ENCODE measurements at places on chromosomes 16 and 17. TPM values are rescaled to one million over a fixed set of nuclear protein-coding genes. Genes with fewer than 3 reads are reported as not detected.
A peak's percentile ranks its signal among the peaks of the same experiment; 100 is the strongest.

The HNF1B gene
- total RNA-seq, result not detected

The HID1 gene
- total RNA-seq, result 9.8 TPM

The PKD1 gene
- total RNA-seq, result 105 TPM

The SLFN12L gene
- 0.60 TPM for total RNA-seq

The GLIS2 gene
- total RNA-seq, result 10.3 TPM

The C17orf107 gene
- 0.72 TPM for total RNA-seq

The PRAC1 gene
- not detected for total RNA-seq

The SLC46A1 gene
- 6.9 TPM for total RNA-seq

- DNase-seq, result no peak
Measured at GRCh38 chr17:78831688-78832540, 8.7 kb downstream of the USP36 start.

DNA sequence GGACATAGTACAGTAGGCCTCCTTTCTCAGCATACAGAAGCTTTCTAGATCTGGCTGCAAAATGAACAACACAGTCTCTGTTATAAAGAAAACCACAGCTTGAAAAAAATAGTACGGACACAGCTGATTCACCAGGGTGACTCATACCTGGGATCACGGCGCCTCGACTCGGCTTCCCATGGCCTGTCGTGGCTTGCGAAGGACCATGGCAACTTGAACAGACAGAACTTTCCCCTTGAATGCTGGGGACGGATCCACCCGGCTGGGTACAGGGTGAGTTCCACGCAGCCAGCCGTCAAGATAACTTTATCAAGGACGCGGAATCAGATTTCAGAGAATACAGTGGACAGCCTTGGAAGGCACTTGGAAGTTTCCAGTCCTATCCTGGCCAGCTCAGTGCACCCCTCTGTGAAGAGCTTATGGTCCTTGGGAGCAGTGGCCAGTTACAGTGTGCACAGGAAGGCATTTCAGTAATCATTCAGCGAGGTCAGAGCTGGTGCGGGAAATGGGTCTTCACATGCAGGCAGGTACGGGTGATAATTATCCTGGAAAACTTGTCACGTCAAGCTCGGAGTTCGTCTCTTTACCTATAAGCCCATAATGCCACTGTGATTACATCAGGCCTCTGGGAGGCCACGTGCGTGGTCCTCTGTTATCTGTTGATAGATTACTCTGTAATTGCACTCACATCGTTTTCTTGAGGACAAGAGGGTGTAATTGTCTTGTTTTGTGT is 57.9 kb upstream of the MAF start:
- no peak for DNase-seq

DNA sequence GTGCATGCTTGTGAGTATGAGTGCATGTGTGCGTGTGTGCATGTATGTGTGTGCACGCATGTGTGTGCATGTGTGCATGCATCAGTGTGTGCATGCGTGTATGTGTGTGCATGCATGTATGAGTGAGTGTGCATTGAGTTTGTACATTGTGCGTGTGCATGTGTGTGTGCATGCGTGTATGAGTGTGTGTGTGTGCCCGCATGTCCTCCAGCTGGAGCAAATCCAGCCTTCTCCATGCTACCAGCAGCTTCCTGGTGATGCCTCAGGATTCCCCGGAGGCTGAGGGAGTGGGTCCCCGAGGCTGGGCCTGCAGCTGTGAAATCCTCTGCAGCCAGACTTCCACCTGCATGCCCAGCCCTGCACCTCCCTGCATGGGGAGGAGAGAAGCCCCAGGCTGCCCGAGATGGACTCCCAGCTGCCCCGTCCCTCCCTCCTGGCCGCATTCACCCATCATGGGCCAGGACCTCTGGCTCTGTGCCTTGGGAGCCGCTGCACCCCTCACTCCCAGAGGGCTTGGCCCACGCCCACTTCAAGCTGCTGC is 9.3 kb downstream of the TPSD1 start:
- no peak for DNase-seq

DNA sequence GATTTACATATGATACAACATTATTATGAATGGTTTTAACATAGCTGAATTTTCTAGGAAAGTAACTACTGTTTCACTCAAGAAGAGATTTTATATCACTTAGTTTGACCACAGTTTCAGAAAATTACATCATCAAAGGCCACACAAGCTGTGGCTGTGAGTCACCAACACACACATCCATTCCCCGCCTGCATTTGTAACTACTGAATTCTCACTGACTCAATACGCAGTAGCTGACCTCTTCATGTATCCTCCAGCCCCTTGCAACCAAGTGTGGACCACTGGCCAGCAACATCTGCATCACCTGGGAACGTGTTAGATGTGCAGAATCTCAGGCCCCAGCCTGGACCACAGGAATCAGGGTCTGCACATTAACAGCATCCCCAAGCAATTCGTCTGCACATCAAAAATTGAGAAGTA is 197.6 kb downstream of the XYLT1 start:
- no peak for DNase-seq

GRCh38 chr16:3112881-3113574 is 642 bp downstream of the ZNF205 start:
- DNase-seq, result no peak

DNA sequence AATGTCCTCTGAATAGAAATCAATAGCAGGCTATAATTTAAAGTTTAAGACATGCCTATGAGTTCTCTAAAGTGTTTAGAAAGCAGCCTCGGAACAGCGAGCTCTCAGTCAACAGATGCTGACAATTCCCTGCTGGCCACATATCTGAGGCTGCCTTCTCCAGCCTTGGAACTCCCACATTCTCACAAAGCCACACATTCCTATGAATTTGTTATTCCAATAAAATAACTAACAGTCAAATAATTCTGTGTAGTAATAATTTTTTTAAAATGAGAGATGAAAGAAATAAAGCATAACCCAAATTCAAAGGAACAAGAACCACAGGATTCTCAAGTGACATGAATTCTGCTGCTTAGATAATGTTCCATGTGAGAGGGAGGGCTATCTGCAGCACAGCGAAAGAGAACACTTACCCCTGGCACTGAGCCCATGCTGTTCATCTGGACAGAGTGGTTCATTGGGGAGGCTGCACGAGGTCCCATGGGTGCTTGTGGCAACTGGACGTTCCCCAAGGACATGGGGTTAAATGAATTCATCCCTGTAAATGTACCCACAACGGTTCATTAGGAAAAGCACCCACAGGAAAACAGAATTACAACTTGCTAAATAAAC is 56.9 kb upstream of the TRAP1 start:
- DNase-seq, result peak; percentile 88

GRCh38 chr17:61411011-61411260 is 11.3 kb downstream of the TBX2 start:
- DNase-seq, result no peak

DNA sequence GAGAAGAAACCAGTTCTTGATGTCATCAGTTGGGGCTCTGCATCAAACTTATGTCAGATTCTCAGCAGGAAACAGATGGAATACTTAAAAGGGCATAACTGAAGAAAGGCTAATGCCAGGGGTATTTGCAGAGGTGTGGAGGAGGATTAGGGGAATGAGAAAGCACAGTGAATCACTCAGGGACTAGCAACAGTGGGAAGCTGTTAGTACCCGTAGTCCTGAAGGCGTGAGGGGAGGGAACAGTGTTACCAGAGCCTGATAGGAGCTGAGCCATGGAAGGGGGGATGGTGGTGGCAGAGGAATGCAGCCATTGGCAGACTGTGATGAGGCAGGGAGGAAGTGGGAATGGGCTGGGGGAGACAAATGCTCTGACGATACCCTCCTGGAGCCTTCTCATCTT is 162.3 kb downstream of the UTP18 start:
- no peak for DNase-seq

GRCh38 chr16:4402439-4403132 is 13.8 kb downstream of the CORO7 start:
- peak; percentile 84 for DNase-seq

DNA sequence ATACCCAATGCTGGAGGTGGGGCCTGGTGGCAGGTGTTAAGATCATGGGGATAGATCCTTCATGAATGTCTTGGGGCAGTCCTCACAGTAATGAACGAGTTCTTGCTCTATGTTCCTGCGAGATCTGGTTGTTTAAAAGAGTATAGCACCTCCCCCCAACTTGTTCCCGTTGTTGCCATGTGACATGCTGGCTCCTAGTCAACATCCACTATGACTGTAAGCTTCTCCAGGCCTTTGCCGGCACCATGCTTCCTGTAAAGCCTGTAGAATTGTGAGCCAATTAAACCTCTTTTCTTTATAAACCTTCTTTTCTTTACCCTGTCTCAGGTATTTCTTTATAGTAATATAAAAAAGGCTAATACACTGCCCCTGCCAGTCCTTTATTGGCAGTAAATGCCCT is 33.3 kb downstream of the RANBP10 start:
- peak; percentile 41 for DNase-seq

- no peak for DNase-seq
Measured at GRCh38 chr16:17245776-17246175, 225.0 kb downstream of the XYLT1 start.

DNA sequence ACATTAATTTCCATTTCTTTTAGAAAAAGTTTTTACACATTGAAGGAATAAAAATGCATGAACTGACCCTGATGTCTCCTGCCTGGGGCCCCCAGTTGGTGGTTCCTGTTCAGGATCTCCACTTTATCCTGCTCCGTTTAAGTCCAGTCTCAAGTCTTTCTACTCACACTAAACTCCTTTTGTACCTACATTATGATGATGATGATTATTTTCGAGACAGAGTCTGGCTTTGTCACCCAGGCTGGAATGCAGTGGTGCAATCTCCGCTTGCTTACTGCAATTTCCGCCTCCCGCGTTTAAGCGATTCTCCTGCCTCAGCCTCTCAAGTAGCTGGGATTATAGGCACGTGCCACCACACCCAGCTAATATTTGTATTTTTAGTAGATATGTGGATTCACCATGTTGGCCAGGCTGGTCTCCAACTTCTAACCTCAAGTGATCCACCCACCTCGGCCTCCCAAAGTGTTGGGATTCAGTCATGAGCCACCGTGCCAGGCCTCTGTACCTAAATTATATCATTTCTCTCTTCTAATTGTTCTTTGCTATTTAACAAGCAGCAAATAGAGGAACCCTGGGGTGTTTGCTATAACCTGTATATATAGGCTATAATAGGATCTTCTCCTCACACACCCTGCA is 2.2 kb upstream of the FOXK2 start:
- no peak for DNase-seq

DNA sequence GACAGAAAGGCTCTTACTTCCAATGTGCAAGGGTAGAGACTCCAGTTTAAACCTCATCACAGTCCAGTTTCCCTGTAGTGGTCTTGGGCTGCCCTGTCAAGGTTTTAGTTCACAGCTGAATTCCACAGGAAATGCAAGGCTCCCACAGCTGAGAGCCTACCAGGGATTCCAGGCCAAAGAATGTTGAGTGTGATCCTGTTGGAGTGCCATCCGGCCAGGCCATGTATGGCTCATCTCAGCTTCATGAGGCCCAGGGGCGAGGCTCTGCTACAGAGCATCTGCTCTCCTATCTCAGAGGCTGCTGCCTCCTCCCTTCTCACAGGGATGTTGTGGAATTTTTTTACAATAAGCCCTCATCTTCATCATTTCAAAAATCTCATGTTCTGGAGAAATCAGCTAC is 239.8 kb upstream of the CCL2 start:
- no peak for DNase-seq

- DNase-seq, result no peak
Measured at GRCh38 chr16:30567160-30567990, 4.1 kb downstream of the ZNF688 start.

DNA sequence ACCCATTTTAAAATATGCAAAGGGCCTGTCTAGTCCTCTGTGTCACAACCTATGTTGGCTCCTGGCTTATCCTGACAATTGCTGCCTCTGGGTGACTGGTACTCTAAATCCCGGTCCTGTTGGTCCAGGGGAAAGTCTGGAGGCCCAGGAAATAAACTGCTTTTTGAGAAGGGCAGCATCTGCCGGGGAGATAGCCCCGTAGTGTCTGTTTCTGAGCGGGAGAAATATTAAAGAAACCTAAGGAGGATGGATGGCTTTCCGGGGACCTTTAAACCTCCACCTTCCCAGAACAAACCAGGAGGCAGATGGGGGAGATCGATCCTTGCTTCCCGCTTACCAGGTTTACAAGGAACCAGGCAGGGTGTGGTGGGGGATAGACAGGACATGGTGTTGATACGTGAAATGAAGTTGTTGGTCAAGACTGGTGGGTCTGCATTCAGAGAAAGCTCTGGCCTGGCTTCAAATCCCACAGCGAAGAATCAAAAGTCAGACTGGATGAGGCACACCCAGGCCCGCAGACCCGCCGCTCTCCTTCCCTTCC is 3.8 kb downstream of the HOXB2 start:
- DNase-seq, result no peak

- DNase-seq, result no peak
Measured at GRCh38 chr16:49596068-49596467, 222.5 kb downstream of the C16orf78 start.

- DNase-seq, result no peak
Measured at GRCh38 chr17:51144266-51145022, 8.9 kb upstream of the NME1 start.

DNA sequence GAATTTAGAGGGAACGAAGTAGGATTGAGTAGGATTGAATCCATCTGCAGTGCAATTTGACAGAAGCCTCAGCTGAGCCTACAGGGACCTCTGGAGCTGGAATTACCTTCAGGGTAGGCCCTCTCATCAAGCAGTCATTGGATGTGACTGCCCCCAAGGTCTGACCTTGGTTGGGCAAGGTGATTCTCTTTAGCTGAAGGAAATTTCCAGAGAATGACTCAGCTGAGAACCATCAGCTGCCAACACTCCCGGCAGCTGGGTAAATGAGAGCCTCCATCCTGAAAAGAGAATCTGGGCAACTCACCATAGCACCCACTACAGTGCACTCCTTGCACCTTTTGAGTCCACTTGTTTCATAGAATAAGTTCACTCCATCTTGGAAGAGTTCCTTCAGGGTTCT is 113.5 kb upstream of the MED13 start:
- no peak for DNase-seq

DNA sequence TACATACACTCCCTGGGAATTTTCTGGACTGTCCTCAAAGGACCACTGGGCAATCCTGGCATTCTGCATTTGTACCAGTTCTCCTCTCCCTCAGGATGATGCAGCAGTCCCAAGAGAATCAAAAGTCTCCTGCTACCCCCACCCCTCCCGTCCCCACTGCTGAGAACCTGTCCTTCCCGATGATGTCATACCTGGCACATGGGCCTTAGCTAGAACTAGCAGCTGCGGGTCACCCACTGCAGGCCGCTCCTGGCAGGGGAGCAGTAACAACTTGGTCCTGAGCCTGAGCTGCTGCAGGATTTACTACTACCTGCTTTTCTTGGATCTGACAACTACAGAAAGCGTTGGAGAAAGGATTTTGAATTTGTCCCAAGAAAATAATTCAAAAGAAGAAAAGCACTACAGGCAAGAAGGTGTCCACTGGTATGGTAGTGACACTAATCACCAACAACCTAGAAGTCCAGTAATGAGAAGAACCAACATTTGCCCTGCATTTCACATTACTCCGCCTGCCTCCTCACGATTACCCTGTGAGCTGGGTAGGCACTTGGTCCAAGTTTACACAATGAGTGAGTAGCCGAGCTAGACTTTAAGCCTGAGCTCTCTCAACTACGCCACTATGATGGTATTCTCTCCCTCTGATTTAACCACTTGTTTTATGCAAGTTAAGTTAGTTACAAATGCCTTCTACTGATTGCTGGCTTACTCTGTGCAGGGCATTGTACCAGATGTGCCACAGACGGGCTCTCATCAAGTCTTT is 55.3 kb upstream of the ETV4 start:
- no peak for DNase-seq

Data from heart left ventricle (tissue), 16 donors.